ENCODE measurements at places on chromosomes 2 and 18.

DNA sequence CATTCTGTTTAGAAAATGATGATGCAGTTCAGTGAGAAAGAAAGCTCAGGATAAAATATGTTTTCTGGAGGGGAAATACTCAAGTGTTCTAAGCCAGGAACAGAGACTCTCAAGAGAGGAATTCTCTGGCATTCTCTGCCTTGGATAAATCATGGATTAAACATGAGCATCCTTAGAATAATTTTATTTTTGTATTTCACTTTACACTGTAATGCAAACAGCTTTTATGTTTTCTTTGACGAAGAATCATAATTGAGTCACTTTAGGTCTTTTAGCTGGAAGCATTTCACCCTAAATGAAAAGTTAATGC is 11.1 kb downstream of the GDF7 start:
- no peak for DNase-seq

DNA sequence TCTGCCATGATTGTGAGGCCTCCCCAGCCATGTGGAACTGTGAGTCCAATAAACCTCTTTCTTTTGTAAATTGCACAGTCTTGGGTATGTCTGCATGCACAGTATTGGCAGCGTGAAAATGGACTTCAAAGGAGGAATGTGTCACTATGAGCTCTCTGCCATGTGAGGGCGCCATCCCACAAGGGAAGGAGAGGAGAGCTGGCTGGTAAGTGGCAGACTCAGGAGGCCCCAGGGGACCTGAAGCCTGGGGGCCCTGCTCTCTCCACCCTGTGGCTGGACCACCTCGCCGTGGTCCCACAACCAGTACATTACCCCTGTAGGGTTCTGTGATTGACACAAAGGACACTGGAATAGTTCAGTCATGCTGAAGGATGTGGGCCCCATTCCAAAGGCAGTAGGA is 122.1 kb downstream of the RPIA start:
- no peak for DNase-seq

- DNase-seq, result no peak
These were observed at the start of gene NCK2 for GRCh38 chr2:105744909-105745853. Gene NCK2, plus strand, starts transcription at chr2:105744912. Its CDS starts 110,152 bp downstream, at chr2:105855064.

DNA sequence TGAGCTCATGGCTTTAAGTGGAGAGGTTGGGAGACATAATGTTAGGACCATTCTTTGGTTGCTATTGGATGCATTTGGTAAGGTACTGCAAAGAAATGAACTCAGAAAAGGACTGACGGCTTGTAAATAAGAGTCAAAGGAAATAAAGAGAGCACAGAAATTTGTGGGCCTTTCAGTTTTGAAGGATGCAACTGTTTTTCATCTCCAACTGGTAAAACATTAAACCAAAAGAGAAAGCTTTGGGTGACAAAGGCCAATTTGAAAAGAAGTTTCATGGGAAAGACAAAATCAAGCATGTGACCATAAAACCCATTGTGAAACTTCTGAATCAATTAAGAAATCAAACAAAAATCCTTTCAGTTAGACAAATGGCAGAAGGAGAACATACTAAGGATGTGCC is 77.8 kb upstream of the SPOPL start:
- no peak for DNase-seq

DNA sequence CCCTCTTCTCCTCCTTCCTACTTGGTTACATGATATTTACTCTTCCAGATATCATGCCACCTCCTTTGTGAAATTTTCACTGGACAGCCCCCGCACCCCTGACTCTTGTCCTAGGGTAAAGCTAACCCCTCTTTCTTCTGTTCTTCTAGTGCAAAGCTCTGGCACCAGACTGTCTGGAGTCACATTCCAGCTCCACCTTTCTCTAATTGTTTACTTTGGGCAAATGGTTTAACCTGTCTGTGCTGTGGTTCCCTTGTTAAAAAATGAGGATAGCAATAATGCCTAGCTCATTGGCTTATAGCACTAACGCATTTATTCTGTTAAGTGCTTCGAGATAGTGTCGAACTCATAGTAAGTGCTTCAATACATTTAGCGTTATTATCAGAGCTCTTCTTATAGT is 306.2 kb downstream of the ALK start:
- no peak for DNase-seq

DNA sequence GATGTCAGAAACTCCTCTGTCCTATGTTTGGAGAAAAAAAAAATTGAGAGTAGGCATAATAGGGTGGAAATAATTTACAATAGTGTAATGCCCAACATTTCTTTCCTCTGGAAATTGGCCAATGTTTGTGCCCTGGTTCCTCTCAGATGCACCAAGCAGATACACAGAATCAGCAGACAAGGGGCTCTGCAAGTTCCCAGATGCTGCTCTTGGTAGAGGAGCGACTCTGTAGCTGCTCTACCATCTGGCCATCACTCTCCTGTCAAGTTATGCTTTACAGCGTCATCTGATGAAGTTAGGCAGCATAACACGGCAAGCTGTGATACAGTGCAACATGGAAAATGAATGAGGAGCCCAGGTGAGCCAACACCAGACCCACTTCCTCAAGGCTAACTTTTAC is 1.6 kb downstream of the DYTN start:
- no peak for DNase-seq

GRCh38 chr2:30150786-30151185 is 4.0 kb downstream of the YPEL5 start:
- DNase-seq, result no peak

DNA sequence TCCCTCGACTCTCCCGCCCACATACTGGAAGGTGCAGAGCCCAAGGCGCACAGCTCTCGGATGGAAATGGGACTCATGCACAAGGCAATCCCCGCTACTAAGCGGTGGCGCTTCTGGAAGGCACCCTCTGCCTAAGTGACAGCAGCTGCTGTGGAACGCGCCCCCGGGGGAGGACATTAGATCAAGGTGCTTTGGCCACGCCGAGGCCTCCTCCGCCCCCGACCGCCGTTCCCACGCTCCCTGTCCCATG is 202 bp downstream of the MCEE start:
- DNase-seq, result no peak

DNA sequence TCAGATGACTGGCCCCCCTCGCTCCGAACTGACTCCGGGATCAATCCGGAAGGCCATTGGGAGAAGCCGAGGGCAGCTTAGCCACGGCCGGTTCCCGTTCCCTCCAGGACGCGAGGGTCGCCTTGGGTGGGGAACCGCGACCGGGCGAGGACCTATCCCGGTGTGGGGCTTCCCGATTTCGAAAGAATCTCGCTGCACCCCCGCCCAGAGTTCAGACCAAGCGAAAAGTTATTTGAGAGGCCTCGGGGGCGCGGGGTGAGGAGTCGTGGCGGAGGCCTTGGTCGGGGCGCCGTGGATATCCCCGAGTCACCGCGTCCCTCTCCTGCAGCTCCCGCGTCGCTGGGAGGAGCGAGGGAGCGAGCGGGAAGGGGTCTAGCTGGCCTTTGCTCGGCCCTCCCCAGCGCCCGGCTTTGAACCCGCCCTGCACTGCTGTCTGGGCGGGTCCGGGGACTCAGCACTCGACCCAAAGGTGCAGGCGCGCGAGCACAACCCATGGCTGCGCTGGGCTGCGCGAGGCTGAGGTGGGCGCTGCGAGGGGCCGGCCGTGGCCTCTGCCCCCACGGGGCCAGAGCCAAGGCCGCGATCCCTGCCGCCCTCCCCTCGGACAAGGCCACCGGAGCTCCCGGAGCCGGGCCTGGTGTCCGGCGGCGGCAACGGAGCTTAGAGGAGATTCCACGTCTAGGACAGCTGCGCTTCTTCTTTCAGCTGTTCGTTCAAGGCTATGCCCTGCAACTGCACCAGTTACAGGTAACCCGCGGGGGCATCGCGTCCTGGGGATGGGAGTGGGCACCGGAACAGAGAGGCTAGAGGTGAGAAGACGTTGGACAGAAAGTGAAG is at the start of gene CYP27A1:
Gene CYP27A1 (plus strand): TSS at position 457 of the 837 bp plus-strand sequence. CDS start 36 bp downstream, at position 493.
- DNase-seq, result no peak

- no peak for DNase-seq
These were observed 71.6 kb downstream of the BOLA3 start for GRCh38 chr2:74076074-74076470.

DNA sequence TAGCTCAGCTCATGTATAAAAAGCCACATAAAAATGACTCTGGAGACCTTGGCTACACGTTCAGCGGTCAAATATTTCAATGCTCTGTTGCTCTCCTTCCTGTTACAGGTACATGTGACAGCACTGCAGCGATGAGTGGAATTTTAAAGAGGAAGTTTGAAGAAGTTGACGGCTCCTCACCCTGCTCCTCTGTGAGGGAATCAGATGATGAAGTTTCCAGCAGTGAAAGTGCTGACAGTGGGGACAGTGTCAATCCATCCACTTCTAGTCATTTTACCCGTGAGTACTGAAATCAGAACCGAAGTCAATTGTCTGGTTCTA is 125.4 kb downstream of the CSRNP3 start:
- DNase-seq, result no peak

- DNase-seq, result no peak
These were observed 2.7 kb downstream of the NCK2 start for GRCh38 chr2:105747254-105747894.

GRCh38 chr2:223915071-223915470 is 30.1 kb downstream of the WDFY1 start:
- DNase-seq, result no peak

DNA sequence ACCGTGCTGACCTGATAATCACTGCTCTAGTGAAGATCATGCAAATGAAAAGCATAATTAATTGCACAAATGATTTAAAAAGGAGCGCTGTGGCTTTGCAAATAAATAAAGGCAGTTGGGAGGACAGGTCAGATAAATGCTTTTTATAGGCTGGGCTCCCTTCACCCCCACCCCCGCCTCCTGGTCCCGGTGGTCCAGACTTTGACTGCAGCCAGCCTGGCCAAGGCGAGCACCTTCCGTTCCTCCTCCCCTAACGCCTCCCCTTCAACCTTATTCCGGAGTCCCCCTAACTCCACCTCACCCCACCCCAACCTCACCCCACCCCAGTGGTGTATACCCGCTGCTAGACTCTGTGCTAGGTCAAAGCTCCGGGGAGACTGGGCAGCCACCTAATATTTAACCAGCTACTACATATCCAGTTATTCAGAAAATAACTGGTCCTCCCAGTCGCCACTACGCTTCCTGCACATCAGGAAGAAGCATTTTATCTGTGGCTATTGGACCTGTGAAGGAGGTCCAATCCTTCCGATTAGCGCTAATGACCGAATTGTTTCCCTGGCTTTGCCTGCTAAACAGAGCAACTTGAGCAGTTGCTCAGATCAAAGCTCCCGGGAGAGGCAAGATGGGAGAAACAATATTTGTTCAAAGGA is 3.7 kb upstream of the SP9 start:
- DNase-seq, result no peak

GRCh38 chr2:64582774-64583340 is 58.7 kb downstream of the AFTPH start:
- DNase-seq, result no peak

GRCh38 chr18:49111191-49111988 is 160.6 kb upstream of the SMAD7 start:
- no peak for DNase-seq

GRCh38 chr18:79394534-79395307 is 1.0 kb upstream of the NFATC1 start:
- DNase-seq, result peak; percentile 78

- DNase-seq, result no peak
These were observed 238.5 kb downstream of the MTX2 start for GRCh38 chr2:176507786-176508185.

- no peak for DNase-seq
These were observed 48.9 kb downstream of the PTPN4 start for GRCh38 chr2:119808516-119809147.

DNA sequence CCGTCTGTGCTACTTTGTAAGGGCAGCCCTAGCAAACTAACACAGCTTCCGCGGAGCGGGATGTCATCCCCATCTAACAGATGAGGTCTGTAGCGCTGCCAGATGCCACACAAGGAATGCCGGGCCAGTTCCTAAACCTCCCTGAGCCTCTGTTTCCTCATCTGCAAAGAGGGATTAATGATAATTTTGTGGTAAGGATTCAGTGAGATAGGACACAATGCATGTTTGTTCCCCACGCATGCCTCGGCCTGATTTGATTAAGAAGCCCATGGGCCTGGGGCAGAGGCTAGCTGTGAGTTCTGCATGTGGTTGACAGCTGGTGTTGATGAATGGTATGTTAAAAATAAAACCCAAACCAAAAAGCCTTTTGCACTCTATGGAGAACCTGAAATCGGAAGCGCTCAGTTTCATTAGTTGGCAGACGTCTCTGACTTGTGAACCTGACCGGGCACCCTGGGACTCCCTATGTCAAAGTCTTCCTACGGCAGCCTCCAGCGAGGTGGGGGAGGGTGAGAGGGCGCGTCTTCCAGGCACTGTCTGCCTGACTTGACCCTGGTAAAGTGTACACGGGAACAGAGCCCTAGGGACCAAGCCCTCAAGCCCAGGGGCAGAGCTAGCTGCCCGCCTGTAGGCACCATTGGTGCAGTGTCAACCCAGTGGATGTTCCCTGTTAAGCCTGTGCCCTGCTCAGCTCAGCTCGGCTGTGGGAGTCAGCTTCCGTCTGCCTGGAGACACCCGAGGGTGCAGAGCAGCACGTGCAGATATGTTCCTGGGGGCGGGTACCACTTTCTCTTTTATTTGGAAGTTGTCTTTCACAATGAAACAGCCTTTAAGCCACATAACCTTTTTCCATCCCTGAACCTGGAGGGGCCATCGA is 14.8 kb upstream of the INHBB start:
- DNase-seq, result no peak

DNA sequence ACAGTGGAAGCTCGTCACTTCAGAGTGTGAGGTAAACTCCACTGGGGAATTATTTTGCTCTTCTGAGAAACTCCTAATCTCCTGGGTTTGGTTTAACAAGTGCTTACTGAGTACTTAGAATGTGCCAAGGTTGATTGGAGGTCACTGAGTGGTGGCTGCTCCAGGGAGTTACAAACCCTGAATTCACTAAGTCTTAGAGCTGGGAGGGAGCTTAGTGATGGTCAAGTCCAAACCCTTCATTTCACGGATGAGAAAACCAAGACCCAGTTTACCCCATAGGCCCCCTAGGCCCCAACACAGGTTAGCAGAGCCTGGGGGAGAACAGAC is 52.0 kb downstream of the SLC4A5 start:
- DNase-seq, result no peak

DNA sequence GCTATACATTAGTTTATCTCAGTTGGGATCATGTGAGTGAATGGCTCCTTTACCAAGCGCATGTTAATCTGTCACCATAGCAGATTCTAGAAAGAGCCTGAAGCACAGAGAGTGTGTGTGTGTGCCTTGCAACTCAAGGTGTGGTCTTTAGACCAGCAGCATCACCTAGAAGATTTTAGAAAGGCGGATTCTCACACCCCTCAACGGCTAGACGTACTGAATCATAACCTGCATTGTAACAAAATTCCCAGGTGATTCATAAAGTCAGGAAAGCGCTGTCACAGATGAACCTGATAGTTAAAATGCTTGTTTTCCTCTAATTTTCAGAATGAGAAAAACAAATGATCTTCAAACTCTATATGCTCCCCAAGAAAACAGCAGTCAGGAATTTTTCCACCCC is 45.5 kb upstream of the MAPRE2 start:
- no peak for DNase-seq

DNA sequence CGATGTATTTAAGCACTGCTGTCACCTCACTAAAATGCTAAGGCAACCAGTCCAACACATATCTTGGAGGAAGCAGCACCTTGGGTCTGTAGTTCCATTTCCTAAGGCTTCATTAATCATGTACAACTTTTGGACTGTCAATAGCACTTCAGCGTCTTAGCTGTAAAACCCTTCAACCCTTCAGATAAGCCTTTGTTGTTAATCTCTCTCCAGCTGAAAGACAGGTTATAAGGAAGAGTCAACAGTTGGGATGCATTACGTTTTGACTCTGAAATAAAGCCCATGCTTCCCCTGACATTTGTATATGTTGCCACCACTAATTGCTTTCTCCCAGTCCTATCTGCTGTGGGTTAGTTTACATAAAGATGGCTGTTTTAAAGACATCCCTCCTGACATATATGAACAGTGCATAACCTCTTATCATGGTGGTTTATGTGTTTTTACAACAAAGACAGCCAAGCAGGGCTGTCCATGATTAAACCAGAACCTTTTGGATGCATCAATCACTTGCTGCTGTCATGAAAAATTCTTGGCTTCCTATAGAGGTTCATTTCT is 81.5 kb downstream of the EPHA4 start:
- DNase-seq, result no peak
